Natural killer cell treated with Interleukin-12 subunit alpha and Interleukin-12 subunit beta and Interleukin-15 and Interleukin-18, amount 100 ng/mL, for 72 hours (primary cell): ENCODE measurements at places on chromosomes 2 and 18.

DNA sequence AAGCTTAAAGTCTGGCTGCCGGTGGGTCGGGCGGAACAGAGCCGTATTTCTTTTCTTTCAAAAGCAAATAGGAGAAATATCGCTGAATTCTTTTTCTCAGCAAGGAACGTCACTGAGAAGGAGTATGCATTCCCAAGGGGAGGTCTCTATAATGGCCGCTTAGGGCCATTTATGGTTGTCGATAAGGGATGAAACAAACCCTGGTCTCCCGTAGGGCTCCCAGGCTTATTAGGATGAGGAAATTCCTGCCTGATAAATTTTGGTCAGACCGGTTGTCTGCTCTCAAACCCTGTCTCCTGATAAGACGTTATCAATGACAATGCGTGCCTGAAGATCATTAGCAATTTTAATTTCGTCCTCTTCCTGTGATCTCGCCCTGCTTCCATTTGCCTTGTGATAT is 227.7 kb upstream of the ZEB2 start:
- no peak for DNase-seq

- no peak for DNase-seq
Measured at GRCh38 chr2:109387221-109387735, 226.5 kb downstream of the SEPTIN10 start.

DNA sequence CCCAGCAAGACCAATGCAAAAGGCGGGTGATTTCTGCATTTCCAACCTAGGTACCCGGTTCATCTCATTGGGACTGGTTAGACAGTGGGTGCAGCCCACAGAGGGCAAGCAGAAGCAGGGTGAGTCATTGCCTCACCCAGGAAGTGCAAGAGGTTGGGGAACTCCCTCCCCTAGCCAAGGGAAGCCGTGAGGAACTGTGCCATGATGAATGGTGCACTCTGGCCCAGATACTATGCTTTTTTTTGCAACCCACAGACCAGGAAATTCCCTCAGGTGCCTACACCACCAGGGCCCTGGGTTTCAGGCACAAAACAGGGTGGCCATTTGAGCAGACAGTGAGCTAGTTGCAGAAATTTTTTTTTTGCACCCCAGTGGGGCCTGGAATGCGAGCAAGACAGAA is 662.6 kb upstream of the ACVR2A start:
- peak; percentile 61 for DNase-seq

DNA sequence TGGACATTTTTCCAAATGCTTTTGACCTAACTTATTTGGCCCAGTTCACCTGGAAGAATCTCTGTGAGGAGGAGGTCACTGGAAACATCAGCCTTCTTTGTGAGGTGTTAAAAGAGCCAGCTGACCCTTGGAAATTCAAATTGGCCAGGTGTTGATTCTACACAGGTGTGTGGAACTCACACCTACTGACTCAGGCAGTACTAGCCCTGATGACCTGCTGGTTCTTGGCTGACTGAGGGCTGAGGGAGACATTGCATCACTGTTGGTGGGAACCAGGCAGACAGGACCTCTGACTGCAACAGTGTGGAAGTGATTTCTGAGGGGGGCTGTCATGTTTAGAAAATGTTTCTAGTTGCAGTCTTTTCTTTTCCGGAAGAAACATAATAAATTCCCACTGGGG is 242.2 kb upstream of the LRRTM1 start:
- DNase-seq = no peak

DNA sequence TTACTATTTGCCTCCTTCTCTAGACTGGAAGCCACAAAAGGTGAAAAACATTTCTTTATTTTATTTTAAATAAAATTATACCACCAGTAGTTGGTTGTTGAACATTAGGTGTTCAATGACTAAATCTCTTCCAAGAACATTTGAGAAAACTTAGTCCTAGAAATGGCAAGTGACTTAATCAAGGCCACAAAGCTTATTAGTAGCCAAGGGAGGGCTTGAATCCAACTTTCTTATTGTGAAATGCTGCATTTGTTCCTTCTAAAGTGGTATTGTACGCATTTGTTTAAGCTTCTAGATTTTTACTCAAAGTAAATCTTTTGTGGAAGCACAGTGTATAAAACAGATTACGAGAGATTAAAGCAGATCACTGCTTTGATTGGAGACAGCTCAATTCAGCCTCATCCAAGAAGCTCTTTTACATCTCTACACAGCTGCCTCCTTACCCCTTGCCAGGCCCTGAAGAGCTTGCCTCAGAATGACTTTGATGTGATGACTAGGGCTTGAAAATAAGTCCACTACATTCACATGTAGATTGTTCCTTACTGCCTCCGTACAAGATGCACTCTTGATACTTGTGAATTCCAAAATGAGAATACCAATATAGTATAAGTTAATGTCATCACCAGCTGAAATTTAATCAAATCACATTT is 244.8 kb downstream of the XIRP2 start:
- no peak for DNase-seq

DNA sequence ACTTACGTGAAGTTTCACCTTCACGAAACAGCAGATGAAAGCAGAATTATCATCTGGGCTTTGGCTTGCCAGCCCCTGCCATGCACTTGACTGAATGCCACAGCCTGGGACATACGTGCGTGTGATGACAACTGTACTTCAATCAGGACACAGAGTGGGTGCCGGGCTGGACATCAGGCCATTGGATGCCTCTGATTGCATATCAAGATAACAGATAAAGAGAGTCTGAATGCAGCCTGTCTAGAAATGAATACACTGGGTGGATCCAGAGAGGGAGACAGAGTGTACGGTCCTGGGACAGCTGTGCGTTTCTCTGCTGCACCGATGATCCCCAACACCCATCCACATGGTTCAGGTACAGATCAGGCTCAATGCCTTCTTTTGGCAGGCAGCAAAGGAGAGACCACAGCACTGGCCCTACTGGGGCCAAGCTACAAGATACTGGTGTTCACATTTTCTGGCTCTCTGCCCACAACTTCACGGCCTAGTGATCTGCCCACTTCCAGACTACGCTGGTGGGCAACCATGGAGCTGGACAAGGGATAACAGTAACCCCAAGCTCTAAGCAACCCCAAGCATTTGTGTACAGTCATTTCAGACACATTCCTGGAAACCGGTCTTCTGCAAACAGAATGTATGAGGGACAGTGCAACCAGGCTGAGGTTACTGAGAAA is 35.6 kb downstream of the FBLN7 start:
- no peak for DNase-seq

GRCh38 chr2:189657867-189658266 is 3.4 kb upstream of the ASNSD1 start:
- peak; percentile 67 for DNase-seq

DNA sequence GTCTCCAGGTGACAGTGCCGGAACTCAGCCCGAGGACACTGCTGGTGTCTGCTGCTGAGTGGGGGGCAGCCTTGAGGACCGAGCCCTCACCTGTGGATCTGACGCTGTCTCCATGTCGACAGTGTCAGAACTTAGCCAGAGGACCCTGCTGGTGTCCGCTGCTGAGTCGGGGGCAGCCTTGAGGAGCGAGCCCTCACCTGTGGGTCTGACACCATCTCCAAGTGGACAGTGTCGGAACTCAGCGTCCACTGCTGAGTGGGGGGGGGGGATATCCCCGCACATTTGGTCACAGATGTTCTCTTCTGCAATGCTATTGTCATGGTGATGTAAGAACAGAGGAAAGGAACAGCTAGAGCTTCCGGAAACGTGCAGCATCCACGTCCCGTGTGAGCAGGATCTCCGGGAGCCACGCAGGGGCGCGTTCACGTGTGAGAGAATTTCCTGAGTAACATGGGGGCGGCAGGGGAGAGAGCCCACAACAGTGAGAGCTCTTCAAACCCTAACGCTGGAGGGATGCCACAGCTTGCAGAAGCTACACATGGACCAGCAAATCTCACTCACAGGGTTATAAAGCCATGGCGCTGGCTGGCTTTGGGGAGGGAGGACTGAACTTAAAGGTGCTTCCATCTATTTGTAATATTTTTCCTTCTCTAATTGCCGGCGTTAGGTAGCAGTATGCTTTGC is 250.7 kb upstream of the SALL3 start:
- no peak for DNase-seq

GRCh38 chr2:158046121-158046880 is 55.4 kb upstream of the UPP2 start:
- no peak for DNase-seq

GRCh38 chr2:159214325-159214865 is 72.1 kb downstream of the WDSUB1 start:
- DNase-seq = peak; percentile 50

DNA sequence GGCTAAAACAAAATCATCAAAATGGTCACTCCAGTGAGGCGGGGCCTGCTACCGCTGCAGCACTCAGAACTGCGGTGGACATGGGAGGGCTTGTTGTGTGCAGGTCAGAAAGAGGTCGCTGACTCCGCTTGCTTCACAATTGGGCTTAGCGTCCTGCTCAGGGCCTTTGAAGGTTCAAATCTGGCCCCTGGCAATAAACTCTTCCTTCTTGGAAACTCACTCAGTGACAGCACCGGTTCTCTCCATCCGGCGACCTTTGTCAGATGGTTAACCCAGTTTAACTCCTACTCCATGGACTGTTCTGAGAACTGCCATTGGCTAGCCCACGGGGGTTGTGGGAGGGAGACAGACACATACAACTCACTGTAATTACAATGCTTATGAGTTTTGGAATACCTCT is 29.0 kb upstream of the LAPTM4A start:
- DNase-seq = no peak

GRCh38 chr18:79887181-79888000 is 64.1 kb downstream of the SLC66A2 start:
- no peak for DNase-seq
